ENCODE measurements at places on chromosomes 13 and 19. TPM values are rescaled to one million over a fixed set of nuclear protein-coding genes. Genes with fewer than 3 reads are reported as not detected.

ZNF823 gene
- total RNA-seq, result 2.8 TPM

TUBA3C gene
- not detected for total RNA-seq

DNA sequence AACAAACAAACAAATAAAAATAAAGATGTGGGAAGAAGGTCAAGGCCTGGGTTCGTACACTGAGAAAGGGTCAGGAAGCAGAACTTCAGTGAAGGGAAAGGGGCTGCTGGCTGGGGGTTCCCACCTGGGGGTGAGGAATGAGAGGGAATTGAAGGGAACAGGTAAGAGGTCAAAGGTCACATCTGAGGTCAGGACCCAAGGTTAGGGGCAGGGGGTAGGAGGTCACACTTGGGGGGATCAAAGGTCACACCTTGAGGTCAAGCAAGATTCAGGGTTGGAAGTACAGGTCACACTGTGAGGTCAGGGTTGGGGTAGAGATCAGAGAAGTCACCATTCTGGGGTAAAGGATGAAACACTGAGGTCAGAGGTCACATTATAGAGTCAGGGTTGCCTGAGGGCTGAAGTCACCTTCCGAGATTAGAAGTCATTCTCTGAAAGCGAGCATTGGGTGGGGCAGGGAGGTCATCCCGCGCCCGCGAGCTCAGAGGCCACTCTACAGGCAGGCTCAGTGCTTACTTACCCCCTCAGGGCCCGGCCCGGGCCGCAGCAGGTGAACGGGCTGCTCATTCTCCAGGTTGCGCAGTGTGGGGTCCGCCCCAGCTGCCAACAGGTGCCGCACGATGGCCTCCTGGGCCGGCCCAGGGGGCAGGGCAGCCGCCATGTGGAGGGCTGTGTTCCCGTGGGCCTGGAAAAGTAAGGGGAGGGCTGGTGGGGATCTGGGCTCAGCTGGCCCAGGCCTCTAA is 10.8 kb downstream of the NFKBID start:
- DNase-seq, result no peak

- no peak for DNase-seq
These were observed 822 bp upstream of the RFXAP start for GRCh38 chr13:36817996-36818803.
